ENCODE measurements at places on chromosomes 11 and 22. TPM values are rescaled to one million over a fixed set of nuclear protein-coding genes. Genes with fewer than 3 reads are reported as not detected.

The EIF3M gene
- 135 TPM for total RNA-seq

The CLDN5 gene
- 7.4 TPM for total RNA-seq

The HMBS gene
- total RNA-seq, result 30.4 TPM

The GVQW3 gene
- total RNA-seq, result 14.8 TPM

GRCh38 chr22:35479359-35479758 lies 61.3 kb upstream of the RASD2 start:
- no peak for DNase-seq
- H3K36me3 ChIP-seq, result no peaks in the 10 kb centered on the region
- peaks cover 3% of the 10 kb centered on the region for H3K27me3 ChIP-seq
- no peak overlapping the region for H3K4me3 ChIP-seq

DNA sequence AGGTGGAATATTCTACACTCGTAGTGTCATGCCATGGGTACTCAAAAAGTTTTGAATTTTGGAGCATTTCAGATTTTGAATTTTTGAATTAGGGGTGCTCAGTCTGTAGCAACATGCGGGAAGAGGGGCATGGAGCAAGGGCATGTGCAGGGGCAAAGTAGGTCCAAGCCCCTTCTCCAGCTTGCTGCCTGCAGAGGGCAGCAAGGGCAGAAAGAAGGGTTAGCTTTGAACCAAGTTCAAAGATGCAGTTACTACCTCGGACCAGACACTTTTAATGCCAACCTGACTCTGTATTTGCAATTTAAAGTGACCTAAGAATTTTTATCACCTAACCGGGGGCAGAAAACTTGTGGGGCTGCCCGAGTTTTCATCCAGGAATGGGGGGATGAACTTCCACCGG lies 68.2 kb downstream of the CD82 start:
- H3K27ac ChIP-seq, result no peak overlapping the region
- H3K36me3 ChIP-seq, result no peaks in the 10 kb centered on the region
- H3K4me3 ChIP-seq, result no peak overlapping the region
- DNase-seq, result no peak
- H3K4me1 ChIP-seq, result peaks cover 7% of the 10 kb centered on the region
- peaks cover 5% of the 10 kb centered on the region for H3K27me3 ChIP-seq

DNA sequence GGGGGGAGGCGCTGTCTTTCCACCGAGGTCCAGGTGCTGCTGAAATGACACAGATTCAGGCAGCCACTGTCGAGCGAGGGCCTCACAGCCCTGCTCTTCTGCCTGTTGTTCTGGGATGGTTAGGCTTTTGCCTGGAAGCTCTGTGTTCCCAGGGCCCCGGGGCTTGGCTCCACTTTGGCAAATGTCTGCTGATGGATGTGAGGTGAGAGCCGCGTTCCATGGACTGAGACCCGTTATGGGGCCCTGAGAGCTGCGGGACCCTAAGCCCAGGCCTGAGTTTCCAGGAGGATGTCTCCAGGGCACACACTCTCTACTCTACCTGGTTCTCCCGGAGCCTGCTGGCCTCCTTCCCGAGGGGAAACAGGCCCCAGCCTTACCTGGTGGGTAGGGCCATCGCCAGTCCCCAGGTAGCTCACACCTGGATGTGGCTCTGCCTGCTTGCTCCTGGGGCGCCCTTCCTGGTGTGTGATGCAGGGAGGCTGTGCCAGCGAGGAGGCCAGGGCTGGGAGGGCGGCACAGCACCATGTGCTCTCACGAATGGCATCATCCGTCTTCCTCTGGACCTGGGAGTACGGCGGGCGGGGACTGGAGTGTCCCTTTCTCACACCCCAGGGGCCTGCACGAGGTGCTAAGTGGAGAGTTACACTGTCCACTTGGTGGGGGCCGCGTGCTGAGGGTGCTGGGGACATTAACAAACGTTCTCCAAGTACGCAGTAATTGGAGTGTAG lies 435.5 kb downstream of the TBC1D22A start:
- DNase-seq, result no peak
- no peak overlapping the region for H3K27ac ChIP-seq
- no peaks in the 10 kb centered on the region for H3K4me1 ChIP-seq
- peaks cover 9% of the 10 kb centered on the region for H3K27me3 ChIP-seq

DNA sequence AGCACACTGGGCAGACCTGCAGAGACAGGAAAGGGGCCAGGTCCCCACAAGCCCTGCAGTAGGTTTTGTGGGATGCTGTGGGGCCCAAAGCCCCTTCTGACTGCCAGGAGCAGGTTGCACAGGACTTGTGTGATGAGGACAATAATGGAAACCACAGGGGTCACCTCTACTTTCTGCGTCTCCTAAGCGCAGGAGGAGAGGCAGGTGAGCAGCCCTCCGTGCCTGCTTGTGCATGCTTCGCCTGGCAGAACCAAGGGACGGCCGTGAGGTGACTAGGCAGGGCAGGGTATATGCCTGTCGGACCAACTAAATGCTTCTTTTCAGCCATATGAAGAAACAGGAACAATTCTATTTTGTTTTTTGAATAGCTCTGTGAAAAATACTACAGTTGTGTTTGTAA lies 77.9 kb upstream of the PITPNB start:
- no peaks in the 10 kb centered on the region for H3K36me3 ChIP-seq
- DNase-seq, result peak; percentile 3
- no peaks in the 10 kb centered on the region for H3K27me3 ChIP-seq
- no peak overlapping the region for H3K4me3 ChIP-seq

Measured in glutamatergic neuron (in vitro differentiated cells).